ENCODE measurements at places on chromosomes 5 and 9. TPM values are rescaled to one million over a fixed set of nuclear protein-coding genes. Genes with fewer than 3 reads are reported as not detected.

DNA sequence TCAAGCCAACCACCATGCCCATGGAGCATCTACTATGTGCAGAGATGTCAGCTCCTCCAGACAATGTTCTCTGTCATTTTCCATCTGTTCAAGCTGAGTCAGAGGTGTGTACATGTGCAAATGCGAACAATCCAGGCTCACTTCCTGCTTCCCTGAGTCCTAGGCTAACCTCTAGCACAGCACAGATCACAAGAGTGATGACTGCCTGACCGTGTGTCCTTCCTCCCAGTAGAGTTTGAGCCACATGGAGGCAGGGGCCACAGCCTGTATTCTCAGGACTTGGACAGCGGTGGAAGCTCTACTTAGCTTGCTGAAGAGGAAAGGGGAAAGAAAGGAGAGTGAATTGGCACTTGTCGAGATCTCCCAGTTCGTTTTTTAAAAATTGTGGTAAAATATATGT, 87.2 kb downstream of the KCNIP1 start:
- no peak overlapping the region for H3K27ac ChIP-seq
- H3K36me3 ChIP-seq = no peaks in the 10 kb centered on the region
- no peak overlapping the region for H3K4me3 ChIP-seq
- no peak for DNase-seq
- H3K4me1 ChIP-seq = no peaks in the 10 kb centered on the region

- peak overlapping the region; percentile 100 for H3K27ac ChIP-seq
- H3K4me3 ChIP-seq = peak overlapping the region; percentile 83
- H3K4me1 ChIP-seq = peaks cover 49% of the 10 kb centered on the region
- no peak for DNase-seq
Measured at GRCh38 chr9:70409280-70409679, 5.2 kb downstream of the KLF9 start.

GRCh38 chr5:17118631-17119030, 98.8 kb upstream of the BASP1 start:
- DNase-seq = no peak
- H3K4me1 ChIP-seq = no peaks in the 10 kb centered on the region
- no peaks in the 10 kb centered on the region for H3K36me3 ChIP-seq
- no peak overlapping the region for H3K4me3 ChIP-seq

GRCh38 chr5:80762573-80762972, 107.8 kb upstream of the DHFR start:
- H3K27ac ChIP-seq = no peak overlapping the region
- H3K4me1 ChIP-seq = no peaks in the 10 kb centered on the region
- H3K27me3 ChIP-seq = no peaks in the 10 kb centered on the region
- H3K4me3 ChIP-seq = no peak overlapping the region
- no peak for DNase-seq

The CTXN3 gene
- not detected for total RNA-seq

DNA sequence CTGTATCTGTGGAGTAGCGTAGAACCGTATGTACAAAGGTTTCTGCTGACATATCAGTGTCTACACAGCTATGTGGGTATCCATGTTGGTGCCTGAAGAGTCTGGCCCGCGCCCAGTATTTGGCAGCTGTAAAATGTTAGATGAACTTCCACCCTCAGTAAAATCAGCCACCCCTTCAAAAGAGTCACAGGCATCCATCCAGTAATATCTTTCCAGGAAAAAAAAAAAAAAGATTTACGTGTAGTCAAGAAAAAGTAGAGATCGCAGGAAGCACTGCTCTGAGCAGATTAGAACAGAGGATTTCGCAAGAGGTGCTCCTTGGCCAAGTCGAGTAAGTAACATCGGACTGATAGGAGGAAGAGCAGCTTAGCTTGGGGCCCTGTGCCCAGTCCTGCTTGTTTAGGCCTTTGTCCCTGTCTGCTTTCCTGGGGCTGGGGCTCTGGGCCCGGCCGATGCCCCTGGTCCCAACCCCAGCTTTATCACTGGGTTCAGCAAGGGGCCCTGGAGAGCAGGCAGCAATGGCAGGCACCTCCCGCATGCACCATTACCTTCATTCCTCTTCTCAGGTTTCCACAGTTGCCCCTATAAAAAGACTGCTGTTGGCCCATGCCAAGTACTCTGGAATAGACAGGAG, 21.2 kb downstream of the DAPK1 start:
- peaks cover 26% of the 10 kb centered on the region for H3K4me1 ChIP-seq
- no peaks in the 10 kb centered on the region for H3K36me3 ChIP-seq
- H3K27me3 ChIP-seq = no peaks in the 10 kb centered on the region
- peak overlapping the region; percentile 67 for H3K27ac ChIP-seq
- no peak overlapping the region for H3K4me3 ChIP-seq

- H3K4me3 ChIP-seq = no peak overlapping the region
- H3K36me3 ChIP-seq = no peaks in the 10 kb centered on the region
- no peak overlapping the region for H3K27ac ChIP-seq
Measured at GRCh38 chr5:96868603-96869371, 7.5 kb upstream of the ERAP2 start.

DNA sequence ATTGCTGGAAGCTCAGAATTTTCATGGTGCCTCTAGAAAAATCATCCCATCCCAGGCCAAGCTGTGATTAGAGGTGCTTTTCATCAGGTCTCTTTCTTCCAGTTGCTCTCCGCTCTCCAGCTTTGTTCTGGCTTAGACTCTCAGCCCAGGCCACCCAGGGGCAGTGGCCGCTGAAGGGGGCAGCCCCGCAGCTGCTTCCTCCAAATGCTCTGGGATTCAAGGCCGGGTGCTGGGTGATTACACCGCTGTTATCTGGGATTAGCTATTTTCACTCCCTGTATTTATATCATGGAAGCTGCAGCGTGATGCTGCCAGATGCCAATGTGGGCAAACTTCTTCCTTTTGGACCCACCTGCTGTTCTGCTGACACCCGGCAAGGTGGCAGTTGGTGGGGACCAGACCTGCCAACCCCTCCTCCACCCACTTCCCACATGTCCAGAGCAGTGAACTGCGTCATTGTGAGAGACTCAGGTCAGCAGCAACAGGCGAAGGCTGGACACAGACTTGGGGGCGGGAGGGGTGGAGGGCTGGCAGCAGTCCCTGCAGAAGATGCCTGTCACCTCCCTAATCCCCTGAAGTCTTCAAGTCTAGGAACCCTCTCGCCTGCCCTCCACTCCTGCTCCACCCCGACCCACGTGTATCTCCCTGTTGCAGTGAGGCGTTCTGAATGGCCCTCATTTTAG, 33.9 kb upstream of the NKX2-5 start:
- H3K27me3 ChIP-seq = no peaks in the 10 kb centered on the region
- H3K36me3 ChIP-seq = no peaks in the 10 kb centered on the region
- H3K27ac ChIP-seq = no peak overlapping the region
- H3K4me3 ChIP-seq = no peak overlapping the region

The NPR3 gene
- 2.1 TPM for total RNA-seq

DNA sequence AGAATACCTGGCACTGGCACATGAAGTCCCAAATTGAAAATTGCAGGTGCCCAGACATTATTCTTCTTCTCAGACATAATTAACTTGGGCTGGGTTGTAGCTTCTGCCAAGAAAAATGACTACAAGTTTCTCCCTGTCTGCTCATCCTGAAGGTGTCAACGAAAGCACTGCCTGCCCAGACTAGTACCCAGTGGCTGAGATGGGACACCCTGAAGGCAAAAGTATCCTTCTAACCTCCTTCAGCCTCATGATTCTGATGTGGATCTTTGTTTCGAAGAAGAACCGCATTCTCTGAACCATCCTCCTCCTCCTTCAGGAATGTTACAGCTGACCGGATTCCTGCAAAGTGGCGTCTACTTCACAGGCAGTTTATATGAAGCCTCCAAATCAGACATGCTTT, 161.1 kb upstream of the FST start:
- no peak overlapping the region for H3K4me3 ChIP-seq
- no peaks in the 10 kb centered on the region for H3K4me1 ChIP-seq
- DNase-seq = no peak
- H3K27ac ChIP-seq = no peak overlapping the region
- H3K36me3 ChIP-seq = no peaks in the 10 kb centered on the region

- H3K27me3 ChIP-seq = no peaks in the 10 kb centered on the region
- DNase-seq = no peak
- no peaks in the 10 kb centered on the region for H3K36me3 ChIP-seq
- H3K27ac ChIP-seq = no peak overlapping the region
- no peaks in the 10 kb centered on the region for H3K4me1 ChIP-seq
Measured at GRCh38 chr5:178649580-178649979, 22.7 kb upstream of the CLK4 start.

All from esophagus muscularis mucosa (tissue), 4 donors.